Activated CD4-positive, alpha-beta T cell treated with anti-CD3 and anti-CD28 coated beads for 24 hours (primary cell): ENCODE measurements at places on chromosomes 13 and 19.

DNA sequence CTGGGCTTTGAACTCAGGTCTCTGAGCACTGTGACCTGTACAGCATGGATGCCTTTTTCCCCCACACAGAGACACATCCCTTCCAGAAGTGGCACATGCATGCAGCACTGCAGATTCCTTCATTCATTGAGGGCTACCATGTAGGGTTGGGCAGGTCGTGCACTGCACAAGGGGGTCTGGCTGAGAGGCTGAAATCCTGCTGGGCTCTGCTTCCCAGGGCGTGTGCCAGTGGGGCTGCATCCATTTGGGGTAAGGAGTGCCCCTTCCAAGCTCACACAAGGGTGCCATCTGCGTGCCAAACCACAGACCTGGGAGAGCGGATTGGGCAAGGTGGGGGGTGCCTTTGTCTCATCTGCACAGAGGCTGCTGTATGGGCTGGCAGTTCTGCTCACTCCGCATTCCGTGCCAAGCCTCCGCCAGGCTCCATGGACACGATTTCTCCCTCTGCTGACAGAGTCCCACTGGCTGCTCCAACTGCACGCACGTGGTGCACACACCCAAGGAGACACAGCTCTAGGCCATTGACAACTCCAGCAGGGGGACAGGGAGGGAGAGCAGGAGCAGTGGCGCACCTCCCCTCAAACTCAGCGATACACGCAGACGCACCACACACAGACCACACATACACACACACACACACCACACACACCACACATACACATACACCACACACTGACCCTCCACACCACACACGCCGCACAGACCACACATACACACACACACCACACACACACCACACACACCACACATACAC is 4.5 kb upstream of the SHISA7 start:
- DNase-seq = no peak

- no peak for DNase-seq
These were observed 7.8 kb downstream of the PNMA8A start for GRCh38 chr19:46463516-46463915.

- no peak for DNase-seq
These were observed 35.4 kb upstream of the MAP3K10 start for GRCh38 chr19:40155749-40156265.

- DNase-seq = no peak
These were observed 97.9 kb downstream of the CCNA1 start for GRCh38 chr13:36530050-36530789.

DNA sequence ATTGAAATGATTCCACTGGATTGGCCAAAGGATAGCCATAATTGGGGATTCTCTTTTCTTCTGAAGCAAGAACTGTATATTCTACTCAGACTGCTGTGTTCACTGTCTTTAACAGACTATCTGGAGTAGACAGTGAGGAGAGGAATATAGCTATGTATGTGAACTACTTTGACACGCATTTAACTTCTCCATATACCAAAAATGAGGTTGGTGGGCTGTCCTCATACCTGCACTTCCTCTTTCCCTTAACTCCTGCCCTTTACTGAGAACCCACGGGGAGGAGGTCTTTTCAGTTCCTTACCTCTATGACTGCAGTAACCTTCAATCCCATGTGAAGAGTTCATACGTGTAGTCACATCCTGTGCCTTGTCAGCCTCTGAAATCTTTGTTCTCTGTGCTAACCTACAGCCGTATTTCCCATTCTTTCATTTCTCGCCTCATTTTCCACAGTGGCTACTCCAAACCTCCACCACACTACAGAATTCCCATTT is 305.8 kb downstream of the MTUS2 start:
- DNase-seq = no peak

DNA sequence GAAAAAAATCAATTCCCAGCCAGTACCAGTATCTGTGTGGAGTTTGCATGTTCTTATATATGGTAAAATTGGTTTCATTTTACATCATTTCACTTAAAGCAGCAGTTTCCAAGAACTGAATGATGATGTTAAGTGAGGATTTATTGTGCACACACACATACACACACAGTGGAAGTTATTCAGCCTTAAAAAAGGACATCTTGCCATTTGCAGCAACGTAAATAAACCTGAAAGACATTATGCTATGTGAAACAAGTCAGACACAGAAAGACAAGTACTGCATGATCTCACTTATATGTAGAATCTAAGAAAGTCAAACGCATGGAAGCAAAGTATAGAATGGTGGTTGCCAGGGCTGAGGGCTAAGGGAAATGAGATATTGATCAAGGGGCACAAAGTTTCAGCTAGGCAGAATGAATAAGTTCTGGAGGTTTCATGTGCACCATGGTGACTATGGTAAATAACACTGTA is 5.3 kb downstream of the SIGLECL1 start:
- no peak for DNase-seq

- DNase-seq = no peak
These were observed 345.8 kb downstream of the TBC1D4 start for GRCh38 chr13:75136151-75136550.

- no peak for DNase-seq
These were observed 505.6 kb downstream of the GPC5 start for GRCh38 chr13:91904005-91904404.

DNA sequence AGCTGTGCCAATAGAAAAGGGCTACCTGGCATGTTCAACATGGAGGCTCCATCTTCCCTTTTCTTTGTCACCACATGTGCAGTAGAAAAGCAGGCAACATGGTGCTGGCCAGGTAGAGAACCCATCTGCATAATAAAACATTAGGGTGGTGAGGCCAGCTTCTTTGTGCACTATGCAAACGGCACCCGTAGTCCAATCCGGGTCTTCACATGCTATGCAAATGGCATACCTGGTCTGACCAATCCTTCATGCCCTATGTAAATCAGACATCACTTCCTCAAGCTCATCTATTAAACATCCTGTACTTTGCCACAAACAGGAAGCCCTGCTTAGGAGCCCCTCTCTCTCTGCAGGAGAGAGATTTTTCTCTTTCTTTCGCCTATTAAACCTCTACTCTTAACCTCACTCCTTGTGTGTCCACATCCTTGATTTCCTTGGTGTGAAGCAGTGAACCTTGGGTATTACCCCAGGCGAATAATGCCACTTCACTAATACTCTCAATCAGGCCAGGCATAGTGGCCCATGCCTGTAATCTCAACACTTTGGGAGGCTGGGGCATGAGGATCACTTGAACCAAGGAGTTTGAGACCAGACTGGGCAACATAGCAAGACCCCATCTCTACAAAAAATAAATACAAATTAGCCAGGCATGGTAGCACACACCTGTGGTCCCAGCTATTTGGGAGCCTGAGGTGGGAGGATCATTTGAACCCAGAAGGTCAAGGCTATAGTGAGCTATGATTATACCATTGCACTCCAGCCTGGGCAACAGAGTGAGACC is 111.3 kb upstream of the MRI1 start:
- no peak for DNase-seq

DNA sequence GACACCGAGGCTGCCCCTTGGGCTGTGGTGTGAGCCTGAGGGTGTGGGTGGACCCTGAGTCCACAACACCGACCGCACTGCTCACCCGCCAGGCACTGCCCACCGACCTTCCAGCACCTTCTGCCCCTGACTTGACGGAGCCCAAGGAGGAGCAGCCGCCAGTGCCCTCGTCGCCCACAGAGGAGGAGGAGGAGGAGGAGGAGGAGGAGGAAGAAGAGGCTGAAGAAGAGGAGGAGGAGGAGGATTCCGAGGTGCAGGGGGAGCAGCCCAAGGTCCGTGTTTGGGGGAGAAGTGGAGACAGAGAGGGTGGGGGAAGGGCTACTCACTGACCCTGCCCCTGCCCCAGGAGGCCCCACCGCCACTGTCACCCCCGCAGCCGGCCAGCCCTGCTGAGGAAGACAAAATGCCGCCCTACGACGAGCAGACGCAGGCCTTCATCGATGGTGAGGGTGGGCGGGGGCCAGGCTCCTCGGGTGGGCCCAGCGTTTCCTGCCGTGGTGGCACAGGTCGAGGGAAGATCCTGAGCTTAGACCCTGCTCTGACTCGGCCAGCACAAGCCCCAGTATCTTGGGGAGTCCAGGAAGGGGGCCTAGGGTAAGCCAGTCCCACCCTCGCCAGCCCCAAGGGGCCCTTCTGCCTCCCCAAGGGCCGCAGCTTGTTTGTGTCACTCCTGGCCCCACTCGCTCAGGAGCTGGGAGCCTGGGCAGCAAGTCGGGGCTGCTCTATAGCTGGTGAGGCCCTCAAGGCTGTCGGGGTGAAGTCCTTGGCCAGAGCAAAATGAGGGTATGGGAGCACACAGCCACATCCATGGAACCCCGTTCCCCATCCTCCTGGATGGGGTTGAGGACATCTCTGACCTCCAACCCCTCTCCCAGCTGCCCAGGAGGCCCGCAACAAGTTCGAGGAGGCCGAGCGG is 12.2 kb downstream of the PRKCSH start:
- no peak for DNase-seq

DNA sequence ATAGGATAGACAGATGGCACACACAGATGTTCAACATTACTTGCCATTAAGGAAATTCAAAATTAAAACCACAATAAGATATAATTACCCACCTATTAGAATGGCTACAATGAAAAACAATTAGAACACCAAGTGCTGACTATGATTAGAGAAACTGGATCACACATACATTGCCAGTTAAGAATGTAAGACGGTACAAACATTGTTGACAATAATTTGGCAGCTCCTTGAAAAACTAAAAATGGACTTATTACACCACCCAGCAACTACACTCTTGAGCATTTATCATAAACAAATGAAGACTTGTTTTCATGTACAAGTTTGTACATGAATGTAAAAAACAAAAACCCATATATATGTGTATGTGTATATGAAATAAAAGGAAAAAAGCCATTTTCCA is 13.7 kb downstream of the ZNF461 start:
- DNase-seq = no peak

GRCh38 chr19:20482721-20483120 is 82.9 kb downstream of the ZNF737 start:
- DNase-seq = no peak

DNA sequence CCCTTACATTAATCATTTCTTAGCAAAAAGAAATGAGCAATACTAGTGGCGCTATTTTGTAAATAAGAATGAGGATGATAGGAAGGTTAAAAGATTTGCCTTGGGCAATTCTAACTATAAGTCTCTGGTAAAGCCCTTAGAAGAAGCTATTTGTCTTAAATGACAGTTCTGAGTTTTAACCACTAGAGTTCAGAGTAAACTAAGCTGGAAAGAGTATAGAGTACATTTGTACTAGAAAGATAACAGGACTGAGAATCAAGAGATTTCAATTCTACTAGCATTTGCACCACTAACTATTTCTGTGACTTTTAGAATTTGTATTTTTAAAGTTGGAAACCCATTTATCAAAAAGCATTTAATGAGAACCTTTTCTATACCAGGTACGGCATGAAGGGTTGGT is 750.3 kb downstream of the OLFM4 start:
- no peak for DNase-seq

DNA sequence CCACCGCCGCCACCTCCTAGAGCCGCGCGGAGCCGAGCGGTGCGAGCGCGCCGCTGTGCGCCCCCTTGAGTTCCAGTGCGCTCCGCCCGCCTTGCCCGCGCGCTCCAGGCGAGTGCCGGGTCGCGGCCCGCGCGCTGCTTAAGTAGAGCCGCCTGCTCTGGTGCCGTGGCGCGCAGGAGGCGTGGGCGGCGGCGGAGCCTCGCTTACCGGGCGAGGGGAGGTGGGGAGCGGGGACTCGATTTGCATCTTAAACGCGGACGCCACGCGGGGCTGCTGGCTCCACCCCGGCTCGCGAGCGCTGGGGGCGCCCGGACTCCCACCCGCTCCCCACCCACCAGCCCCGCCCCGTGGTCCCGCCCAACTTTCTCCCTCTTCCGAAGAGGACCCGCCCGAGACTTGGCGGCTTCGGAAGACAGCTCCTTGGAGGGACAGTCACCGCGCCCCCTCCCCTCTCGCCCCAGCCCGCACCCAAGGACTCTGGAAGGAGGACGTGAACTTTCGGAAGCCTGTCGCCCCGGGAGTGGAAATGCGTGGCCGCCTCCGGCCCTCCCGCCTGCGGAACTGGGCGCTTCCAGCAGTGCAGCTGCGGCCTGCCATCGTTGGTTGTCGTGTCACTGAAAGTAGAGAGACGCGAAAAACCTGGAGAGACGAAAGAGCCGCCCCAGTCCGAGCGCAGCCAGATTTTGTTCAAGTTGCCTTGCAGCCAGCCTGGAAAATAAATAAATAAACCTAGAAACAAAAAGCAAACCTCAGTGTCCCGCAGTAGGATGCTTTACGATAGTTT is at the start of gene KCTD12:
Gene KCTD12 (minus strand): TSS at position 114 of the 784 bp plus-strand sequence. CDS start 257 bp downstream, outside the sequence.
- DNase-seq = peak; percentile 59

DNA sequence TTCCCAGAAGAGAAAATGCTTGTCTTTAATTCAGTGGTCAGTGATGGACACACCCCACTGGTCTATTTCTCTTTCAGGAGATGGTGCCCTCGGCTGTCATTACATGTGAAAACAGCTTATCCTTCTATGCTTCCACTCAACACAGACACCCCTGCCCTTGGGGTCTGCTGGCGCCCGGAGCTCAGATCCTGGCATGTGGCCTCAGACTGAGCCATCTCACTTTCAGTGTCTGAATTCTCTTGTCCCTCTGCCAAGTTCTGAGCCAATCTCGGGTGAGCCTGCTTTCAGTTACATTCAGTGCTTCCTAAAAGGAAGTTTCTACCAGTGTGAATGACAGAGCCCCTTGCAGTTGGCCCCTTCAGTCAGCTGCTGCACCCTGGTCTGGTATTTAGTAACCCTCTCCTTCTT is 293.6 kb downstream of the DNAJC15 start:
- DNase-seq = no peak

- DNase-seq = no peak
These were observed 1147.1 kb upstream of the SPRY2 start for GRCh38 chr13:81488021-81488420.

DNA sequence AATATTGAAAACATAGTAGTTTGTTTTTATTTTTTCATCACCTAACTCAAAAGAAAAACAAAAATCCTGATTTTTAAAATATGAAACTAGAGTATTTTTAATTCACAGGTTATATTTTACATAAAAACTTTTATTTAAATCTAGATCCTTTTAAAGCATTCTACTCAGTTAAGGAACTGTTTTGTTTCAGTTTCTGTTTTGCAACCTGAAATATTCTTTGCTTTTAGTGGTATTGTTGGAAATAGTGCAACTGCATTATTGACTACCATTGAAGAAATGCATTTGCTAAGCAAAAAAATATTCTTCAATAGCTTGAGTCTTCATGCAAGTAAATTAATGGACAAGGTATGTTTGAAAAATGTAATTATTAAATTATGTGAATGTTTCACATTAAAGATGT is 43.8 kb downstream of the COG6 start:
- DNase-seq = no peak

- DNase-seq = no peak
These were observed 39.6 kb downstream of the STOML3 start for GRCh38 chr13:38950987-38951386.

DNA sequence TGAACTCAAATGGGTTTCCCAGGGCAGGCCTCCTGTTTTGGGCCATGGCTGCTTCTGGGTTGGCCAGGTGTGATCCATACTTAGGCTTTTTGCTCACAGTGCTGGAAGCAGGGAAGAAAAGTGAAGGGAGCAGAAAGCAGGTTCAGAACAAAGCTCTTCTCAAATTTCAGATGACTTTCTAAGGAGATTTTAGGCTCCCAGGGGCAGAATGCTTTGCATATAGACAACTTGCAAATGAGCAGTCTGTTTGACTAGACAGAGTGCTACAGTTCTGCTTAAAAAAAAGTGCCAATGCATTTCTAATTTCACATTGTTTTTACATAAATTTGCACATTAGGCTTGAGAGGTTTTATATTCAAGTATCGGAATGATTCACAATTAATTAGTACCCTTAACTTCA is 2.6 kb upstream of the SLC10A2 start:
- DNase-seq = no peak

- no peak for DNase-seq
These were observed 8.8 kb downstream of the ATP4B start for GRCh38 chr13:113649212-113649611.

- no peak for DNase-seq
These were observed 88.5 kb upstream of the C1QTNF9B start for GRCh38 chr13:23985839-23986238.
